ENCODE measurements at places on chromosomes 12 and 14.

GRCh38 chr14:96905825-96906224, 108.6 kb downstream of the VRK1 start:
- DNase-seq = no peak

GRCh38 chr14:71314717-71315116, 407.5 kb downstream of the PCNX1 start:
- DNase-seq = no peak

- DNase-seq = no peak
Observed at GRCh38 chr14:55546212-55546874, 33.7 kb upstream of the KTN1 start.

DNA sequence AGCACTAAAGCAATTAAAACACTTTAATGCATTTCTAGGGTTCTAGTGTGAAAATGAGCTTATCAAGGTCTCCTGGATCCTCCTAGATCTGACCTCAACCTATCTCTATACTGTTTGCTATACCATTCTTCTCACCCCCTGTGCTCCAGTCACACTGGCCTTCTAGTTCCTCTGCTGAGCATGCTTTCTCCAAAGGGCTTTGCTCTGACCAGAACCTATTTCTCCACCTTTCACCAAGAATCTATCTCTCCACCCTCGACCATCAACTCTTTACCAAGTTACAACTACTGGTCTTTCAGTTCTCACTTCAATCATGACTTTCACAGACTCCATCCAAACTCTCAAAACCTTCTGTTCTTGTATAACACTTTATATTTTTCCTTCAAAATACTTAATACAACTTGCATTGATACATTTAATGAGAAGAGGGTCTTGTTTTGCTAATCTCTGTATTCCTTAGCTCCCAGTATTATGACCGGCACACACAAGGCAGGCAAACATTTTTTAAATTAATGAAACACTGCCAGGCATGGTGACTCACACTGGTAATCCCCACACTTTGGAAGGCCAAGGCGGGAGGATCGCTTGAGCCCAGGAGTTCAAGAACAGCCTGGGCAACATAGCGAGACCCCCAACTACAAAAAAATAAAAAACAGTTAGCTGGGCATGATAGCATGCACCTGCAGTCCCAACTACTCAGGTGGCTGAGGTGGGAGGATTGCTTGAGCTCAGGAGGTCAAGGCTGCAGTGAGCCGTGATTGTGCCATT, 22.8 kb downstream of the PPP1R12A start:
- DNase-seq = no peak

- DNase-seq = no peak
Observed at GRCh38 chr12:94074980-94075629, 73.3 kb upstream of the PLXNC1 start.

DNA sequence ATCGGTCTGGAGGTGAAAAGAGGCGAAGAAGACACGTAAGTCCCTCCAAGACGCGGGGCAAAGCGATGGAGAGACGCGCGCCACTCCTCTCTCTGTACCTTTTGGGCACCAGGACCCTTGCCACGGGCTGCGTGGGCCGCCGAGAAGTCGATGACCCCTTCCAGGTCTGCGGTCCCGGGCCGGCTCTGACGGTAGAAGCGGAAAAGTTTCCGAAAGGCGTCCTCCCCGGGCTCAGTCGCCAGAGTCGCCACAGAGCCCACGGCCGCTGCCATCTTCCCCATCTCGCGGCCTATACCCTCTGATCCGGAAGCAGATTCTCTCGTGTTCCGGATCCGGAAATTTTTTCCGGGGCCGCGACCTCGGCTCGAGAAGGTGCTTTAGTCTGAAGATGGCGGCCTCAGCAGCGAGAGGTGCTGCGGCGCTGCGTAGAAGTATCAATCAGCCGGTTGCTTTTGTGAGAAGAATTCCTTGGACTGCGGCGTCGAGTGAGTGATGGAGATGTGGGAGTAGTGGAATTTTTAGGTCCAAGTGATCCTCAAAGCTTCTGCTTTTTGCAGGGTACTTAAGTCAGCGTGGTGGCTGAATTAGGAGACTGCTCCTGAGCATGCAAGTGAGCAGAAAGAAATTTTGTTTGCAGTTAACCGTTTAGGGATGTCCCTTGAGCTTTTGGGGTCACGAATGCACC, at the start of the genes ALKBH1 and SLIRP:
TSS of gene ALKBH1 (minus strand) at position 300 of the 685 bp plus-strand sequence. CDS start at position 281, 19 bp downstream.
TSS of gene SLIRP (plus strand) at position 380 of the 685 bp plus-strand sequence. CDS start at position 389, 9 bp downstream.
- peak; percentile 33 for DNase-seq

DNA sequence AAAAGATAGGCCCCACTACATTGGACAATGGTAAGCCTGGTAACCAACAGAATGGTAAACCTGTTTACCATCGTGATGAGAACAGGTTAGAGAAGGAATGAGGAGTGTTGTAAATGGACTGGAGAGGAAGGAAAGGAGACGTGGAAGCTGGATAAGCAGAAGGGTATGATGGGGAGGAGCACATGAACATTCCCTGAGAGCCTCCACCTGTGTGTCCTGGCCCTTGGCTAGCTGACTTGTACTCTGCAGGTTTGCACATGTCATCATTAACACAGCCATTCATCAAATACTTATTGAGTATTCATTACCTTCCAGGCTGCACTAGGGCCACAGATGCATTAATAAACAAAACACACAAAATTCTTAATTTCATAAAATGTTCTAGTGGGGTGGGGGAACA, 4.3 kb upstream of the IL26 start:
- DNase-seq = no peak

- DNase-seq = no peak
Observed at GRCh38 chr12:76866726-76867125, 12.1 kb downstream of the CSRP2 start.

DNA sequence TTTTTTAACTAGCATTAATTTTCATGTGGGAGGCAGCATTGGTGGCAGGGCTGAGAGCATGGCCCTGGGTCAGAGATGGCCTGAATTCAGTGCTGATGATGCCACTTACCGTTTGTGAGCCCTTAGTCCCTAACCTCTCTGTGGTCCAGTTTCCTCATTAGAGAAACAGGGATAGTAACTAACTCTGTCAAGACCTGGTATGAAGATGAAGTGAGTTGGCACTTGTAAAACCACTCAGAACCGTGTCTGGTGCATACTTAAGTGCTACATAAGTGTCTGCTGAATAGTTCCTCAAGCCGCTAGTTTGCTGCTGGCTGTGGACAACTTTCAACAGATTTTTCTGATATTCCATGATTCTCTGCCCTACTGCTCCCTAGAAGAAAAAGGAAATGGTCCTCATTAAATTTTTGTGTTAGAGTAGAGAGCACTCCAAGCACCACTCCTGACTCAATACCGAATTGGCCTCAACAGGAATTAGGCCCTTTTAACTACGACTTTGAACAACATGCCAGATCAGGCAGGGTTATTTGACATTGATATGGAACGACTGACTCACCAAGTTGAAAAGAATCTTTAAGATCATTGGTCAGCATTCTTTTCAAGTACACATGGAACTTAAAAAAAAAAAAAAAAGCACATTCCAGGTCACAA, 250.2 kb downstream of the ANO2 start:
- no peak for DNase-seq

DNA sequence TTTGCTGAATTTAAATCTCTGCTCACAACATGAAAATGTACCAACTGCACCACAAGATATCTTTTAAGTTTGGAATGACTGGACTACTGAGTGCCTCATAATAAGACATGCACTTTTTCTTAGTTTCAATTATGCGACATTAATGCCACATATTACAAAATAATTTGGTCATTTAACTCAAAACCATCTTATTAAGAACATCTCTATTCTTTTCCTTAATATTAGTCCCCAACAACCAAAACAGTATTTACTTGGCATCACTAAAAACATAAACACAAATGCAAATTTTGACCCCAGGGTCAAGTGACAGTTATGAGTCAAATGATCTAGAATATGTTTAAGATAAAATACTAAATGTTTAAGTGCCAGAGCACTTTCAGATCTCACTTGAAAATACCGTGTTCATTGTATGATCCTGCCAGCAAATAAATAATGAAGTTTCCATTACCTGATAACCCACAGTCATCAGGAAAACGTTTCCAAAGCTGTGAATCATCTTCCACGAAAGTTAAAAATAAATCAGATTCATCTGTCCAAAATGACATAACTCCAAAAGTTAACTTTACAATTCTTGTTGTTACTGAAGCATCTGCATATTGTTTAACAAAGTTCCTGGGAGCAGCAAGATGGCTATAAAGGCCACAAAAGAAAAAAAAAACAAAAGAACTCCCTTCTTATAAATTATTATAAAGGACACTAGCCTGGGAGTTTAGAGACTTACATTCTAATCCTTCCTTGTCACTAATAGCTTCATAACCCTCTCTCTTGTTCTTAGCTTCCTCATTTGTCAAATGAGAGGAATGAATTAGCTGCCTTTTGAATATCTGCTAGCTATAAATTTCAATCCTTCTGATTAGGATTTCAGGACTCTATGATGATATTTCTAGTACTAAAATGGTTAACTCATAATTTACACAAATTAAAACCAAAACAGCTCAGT, 30.5 kb upstream of the AP4S1 start:
- DNase-seq = no peak

GRCh38 chr12:98419795-98420404, 95.5 kb upstream of the TMPO start:
- DNase-seq = no peak
